ENCODE measurements at places on chromosomes 7 and 10.

DNA sequence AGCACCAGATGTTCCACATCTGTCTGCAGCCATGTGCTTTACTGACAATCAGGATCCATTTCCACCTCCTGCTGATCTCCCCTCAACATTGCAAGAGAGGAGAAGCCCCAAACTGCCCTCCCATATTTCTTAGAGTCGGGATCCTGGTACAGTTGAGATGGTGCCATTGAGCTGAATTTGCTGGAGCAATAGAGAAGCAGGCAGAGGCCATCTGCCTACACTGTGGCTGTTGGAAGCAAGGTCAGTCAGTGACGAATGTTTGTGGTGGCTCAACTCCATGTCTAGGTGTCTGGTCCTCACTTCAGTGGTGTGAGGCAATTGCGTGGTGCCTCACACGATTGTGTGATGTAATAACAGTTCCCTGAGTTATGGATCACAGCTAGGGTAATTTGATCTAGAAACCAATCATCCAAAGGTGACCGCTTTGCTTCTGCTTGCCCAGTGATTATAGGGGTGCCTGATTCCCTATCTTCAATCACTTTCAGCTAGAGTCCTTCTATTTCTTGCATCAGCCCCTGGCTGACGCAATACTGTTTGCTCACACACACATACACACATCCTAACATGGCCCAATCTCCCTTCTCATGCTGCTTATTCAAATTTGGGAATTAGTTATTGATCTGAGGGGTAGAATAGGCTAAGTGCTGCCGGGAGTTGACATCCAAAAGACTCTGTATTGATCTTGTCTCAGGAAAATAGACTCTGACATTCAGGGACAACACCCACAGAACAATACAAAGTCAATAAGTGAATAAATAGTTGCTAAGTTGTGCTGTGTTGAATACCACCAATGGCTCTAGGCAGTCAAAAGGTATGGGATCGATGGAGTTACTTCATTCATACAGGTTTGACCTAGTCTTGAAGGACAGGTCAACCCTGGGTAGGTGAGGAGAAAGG is 46.1 kb upstream of the SLC35B4 start:
- DNase-seq, result no peak

DNA sequence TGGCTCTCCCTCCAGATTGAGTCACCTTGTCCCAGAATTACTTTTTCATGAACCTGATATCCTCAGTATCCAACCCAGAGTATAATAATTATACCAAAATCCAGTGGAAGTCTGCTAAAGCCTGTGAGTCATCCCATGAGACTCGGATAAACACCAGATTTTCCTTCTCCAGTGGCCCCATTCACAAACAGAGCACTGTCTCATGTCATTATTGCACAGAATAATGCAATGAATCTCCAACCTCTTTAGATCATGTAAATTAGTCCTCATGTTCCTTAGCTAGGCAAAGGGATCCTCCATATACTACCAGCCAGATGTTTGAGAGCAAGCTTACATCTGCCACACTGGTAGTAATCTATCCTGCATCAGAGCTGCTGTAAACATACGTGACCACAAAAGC is 89.0 kb downstream of the AMPH start:
- DNase-seq, result no peak

DNA sequence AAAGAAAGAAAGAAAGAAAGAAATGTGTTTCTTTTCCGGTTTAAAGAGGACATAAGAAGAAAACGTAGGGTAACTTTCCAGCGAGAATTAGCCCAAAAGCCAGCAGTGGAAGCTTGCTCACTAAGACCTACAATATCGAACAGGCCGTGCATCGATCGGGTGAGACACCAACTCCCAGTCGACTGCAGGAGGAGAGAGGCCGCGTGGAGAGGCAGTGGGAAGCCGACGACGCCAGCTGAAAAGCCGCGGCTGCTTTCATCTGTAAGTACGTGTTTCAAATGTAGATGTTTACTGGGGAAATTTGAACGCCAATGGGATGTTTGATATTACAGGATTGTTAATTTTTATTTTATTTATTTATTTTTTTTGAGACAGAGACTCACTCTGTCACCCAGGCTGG is 28.6 kb upstream of the GIMAP8 start:
- DNase-seq, result no peak

DNA sequence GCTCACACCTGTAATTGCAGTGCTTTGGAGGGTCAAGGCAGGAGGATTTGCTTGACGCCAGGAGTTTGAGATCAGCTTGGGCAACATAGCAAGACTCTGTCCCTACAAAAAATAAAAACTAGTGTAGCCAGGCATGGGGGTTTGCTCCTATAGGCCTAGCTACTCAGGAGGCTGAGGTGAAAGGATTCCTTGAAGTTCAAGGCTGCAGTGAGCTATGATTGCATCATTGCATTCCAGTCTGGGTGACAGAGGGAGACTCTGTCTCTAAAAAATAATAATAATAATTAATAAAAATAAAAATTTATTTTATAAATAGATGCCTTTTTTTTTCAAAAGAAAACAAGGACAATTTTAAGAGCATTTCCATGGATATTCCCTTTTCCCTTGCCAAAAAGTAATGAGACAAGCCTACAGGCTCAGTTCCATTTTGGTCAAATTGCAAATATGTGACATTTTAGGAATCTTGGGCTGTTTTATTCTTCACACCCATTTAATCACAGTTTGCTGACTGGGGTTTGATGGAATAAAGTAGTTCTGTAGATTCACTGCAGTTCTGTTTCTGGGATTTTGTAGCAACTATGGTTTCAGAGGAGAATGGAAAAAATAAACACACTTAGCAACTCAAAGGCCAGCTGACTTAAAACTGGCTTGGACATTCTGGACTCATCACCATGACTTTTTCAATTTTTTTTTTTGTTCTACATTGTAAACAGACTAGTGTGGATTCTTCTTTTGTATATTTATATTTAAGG is 48.4 kb upstream of the ARHGAP21 start:
- DNase-seq, result no peak

- no peak for DNase-seq
Observed at GRCh38 chr7:129746857-129747529, 135.5 kb downstream of the NRF1 start.

- DNase-seq, result no peak
Observed at GRCh38 chr7:96040250-96040772, 268.0 kb downstream of the DYNC1I1 start.

DNA sequence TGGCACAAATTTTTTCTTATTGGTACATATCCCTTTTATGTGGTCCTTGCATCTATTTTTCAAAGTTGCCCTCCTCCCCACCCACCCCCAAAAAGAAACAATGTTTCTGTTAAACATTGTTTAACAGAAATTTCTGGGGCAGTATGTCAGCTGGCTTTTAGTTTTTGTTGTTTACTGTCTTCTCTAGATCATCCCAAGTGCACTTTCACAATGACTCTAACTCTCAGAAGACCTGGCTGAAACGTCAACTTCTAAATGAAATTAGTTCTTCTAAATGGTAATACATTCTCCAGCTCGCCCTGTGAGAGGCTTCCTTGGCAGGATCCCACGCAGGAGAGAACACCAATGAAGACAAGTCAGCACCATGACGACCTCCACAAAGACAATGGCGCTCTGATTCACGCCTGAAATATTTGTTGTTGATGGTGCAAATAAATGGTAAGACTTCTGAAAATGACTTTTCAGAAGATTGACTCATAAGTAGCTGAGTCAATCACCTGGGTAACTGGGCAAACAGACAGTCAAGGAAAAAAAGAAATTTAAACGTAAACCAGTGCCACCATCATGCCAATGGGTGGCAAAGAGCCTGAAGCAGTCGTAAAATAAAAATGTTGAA is 293.7 kb downstream of the FZD1 start:
- DNase-seq, result peak; percentile 90

GRCh38 chr7:30069096-30069867 is 41.1 kb downstream of the PLEKHA8 start:
- DNase-seq, result no peak

DNA sequence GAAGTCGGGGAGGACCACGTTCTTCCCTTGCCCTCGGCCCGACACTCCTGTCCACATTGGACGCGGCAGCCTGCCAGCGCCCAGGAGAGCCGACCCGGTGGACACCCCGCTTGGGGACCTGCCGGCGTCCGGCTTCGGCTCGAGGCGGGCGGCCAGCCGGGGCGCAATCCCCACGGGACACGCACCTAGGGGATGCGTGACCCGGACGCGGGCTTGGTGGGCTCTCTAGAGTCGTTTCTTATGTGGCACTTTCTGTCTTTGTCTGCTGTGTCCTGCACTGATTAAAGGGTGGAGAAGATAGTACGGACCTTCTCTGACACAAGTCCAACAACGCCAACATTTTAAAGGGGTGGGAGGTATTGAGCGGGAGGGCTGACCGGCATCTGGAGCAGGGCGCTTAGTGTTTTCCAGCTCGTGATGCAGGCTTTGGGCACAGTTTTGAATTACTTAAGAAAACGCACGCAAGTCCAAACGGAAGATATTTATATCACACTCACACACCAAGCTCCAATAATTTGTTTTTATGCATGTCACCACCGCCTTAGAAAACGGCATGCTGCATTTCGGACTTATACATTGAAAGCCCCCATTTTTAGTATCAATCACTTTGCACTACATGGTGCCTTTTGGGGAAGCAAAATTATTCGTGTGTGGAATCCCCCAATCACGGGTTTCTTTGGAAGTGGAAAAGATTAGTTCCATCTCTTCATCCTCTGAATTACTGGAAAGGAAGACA is 3.9 kb upstream of the SPAG6 start:
- no peak for DNase-seq

GRCh38 chr10:5971315-5971832 is 6.0 kb downstream of the IL15RA start:
- no peak for DNase-seq

DNA sequence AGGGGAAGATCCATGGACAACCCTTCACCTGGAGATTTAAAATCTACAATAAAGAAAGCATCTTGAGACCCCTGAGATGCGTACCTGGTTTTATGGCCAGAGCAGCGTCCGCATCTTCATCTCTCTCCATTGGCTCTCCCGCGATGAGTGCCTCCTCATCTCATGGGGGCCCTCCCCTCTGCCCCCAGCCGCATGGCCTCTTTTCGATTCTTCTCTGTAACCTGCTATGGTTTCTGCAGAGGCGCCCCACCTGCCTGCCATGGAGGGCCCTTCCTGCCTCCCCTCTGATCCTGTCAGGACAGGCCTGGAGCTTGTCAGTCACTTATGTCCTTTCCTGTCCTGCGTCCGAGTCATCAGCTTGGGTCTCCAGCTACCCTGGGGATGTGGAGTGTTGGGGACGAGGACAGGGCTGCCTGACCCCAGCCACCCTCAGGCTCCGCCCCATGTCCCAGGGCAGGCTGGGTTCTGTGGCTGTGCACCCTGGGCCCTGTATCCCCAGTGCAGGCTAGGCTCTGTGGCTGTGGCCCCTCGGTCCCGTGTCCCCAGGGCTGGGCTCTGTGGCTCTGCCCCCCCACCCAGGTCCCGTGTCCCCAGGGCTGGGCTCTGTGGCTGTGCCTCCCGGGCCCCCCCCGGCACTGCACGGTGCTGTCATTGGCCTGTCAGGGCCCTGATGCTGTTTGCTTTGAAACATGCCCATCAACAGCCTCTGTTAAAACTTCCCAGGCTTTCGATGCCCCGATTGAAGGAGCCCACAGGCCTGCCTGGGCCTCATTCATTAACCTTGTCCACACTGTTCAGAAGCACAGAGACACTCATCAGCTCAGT is 99.8 kb downstream of the WDR37 start:
- no peak for DNase-seq

All from keratinocyte (primary cell).